Hair follicular keratinocyte (primary cell): ENCODE measurements at places on chromosomes 6 and 20. TPM values are rescaled to one million over a fixed set of nuclear protein-coding genes. Genes with fewer than 3 reads are reported as not detected.

C20orf204 gene
- total RNA-seq: under 0.01 and 0.04 TPM in 2 replicates

ZSWIM3 gene
- total RNA-seq: 2.7 and 3.2 TPM in 2 replicates

CALHM4 gene
- not detected in 2 replicates for total RNA-seq

ZFP64 gene
- total RNA-seq: 42.1 and 46.6 TPM in 2 replicates

C6orf120 gene
- 20.5 and 24.0 TPM in 2 replicates for total RNA-seq

FUCA2 gene
- 30.5 and 33.1 TPM in 2 replicates for total RNA-seq

SMLR1 gene
- total RNA-seq: not detected in 2 replicates

VNN1 gene
- 0.46 and 0.70 TPM in 2 replicates for total RNA-seq

BCAS1 gene
- not detected in 2 replicates for total RNA-seq

MLIP gene
- total RNA-seq: not detected in 2 replicates

DAAM2 gene
- 0.16 and 0.27 TPM in 2 replicates for total RNA-seq

HLA-DRA gene
- not detected in 2 replicates for total RNA-seq

PDYN gene
- not detected in 2 replicates for total RNA-seq

TJAP1 gene
- 21.9 and 29.0 TPM in 2 replicates for total RNA-seq
